ENCODE measurements at places on chromosomes 16 and 17.

- H3K36me3 ChIP-seq = peaks cover 85% of the 10 kb centered on the region
- no peaks in the 10 kb centered on the region for H3K27me3 ChIP-seq
- no peak overlapping the region for H3K4me3 ChIP-seq
- H3K4me1 ChIP-seq = no peaks in the 10 kb centered on the region
- no peak for ATAC-seq
- no peak overlapping the region for H3K27ac ChIP-seq
Observed at GRCh38 chr16:4651827-4652226, 27.2 kb downstream of the MGRN1 start.

DNA sequence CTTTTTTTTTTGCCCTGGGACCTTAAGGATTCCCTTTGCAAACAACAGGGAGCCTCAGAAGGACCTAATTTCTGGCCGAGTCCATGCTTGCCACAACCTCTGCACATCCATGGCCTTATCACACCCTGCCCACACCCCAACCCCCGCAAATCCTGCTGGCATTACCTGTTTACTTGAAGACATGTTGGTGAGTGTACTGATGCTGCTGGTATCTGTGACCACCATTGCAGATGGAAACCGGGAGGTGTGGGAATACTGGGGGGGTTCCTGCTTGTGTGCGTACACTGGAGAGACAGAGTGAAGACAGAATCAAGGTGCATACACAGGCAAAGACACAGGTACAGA is 46.0 kb downstream of the HNF1B start:
- no peak for ATAC-seq
- no peak overlapping the region for H3K27ac ChIP-seq
- H3K27me3 ChIP-seq = peaks cover 37% of the 10 kb centered on the region
- H3K4me1 ChIP-seq = no peaks in the 10 kb centered on the region

DNA sequence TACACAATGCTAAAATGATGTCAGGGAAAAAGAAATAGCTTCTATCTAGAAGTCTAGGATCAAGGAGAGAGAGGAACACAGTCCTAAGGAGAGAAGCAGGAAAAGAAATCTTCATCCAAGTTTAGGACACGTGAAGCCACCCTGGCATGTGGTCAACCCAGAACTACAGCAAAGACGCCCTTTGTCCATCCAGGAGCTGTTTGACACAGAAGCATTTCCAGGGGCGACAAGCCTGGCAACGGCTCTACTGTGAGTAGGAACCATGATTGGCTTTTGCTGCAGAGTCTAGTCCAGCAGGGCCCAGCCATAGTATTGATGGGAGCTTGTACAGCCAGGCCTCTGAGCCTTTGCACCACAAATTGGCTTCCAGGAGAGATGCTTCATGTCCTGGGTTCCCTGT is 185.4 kb upstream of the RPL38 start:
- no peak overlapping the region for H3K27ac ChIP-seq
- H3K4me1 ChIP-seq = no peaks in the 10 kb centered on the region
- no peak overlapping the region for H3K4me3 ChIP-seq

DNA sequence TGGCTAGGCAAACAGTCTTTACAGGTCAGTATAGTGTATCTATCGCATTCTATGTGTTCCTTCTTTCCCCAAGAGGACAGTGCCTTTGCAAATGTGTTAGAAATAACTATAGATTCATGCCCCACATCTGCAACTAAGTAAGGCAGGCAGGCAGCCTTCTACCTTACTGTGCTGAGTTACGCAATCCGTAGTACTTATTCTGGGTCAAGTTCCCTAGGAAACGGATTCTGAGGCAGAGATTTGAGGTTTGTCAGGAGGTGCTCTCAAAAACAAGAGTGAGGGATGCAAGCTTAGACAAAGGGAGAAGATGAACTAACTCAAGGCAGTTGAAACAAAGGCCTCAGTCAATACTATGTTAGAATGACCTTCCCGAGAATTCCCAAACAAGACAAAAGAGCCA is 12.7 kb upstream of the ANKFY1 start:
- H3K36me3 ChIP-seq = peaks cover 45% of the 10 kb centered on the region
- no peak for ATAC-seq
- no peaks in the 10 kb centered on the region for H3K4me1 ChIP-seq
- no peak overlapping the region for H3K27ac ChIP-seq
- no peak overlapping the region for H3K4me3 ChIP-seq

Measured in gastroesophageal sphincter (tissue), 4 donors.